Iris pigment epithelial cell (primary cell): ENCODE measurements at places on chromosomes 1 and 21.
A peak's percentile ranks its signal among the peaks of the same experiment; 100 is the strongest.

- DNase-seq: no peak
Observed at GRCh38 chr1:91622616-91623015, 122.0 kb downstream of the CDC7 start.

- no peak for DNase-seq
Observed at GRCh38 chr1:243927381-243927780, 77.3 kb upstream of the AKT3 start.

DNA sequence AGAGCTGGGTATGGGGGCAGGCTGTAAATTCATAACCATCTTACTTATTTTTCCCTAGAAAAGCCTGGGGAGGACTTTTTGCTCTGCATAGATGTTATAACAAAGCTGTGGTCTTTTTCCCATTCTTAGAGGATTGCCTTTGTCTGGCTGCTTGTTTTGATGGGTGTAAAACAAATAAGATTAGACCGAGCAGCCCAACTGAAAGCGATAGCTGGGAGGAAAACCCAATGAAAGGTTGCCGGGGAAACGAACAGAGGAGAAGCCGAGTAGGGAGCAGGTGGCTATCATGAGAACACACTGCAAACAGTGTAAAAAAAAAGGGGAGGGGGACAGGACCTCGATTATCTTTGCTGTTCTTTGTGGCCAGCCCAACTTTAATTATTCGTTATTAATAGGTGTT is 1.9 kb downstream of the ELAVL4 start:
- DNase-seq: no peak

DNA sequence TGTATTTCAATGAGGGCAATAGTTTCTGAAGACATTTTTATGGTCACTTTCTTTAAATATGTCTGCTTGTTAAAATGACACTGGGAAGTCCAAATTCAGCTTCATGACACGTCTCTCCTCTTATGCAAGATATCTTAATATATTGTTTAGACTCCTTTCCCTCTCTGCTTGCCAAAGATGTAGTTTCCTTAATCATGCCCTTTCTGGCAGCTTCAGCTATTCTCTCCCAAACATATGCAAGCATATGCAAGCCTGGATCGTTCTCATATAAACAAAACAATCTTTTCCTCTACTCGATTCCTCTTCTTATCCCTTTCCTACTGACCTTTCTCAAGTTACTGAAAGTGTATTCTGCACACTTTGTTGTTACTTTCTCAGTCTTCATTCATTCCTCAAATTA is 372.2 kb downstream of the PTBP2 start:
- peak; percentile 78 for DNase-seq

DNA sequence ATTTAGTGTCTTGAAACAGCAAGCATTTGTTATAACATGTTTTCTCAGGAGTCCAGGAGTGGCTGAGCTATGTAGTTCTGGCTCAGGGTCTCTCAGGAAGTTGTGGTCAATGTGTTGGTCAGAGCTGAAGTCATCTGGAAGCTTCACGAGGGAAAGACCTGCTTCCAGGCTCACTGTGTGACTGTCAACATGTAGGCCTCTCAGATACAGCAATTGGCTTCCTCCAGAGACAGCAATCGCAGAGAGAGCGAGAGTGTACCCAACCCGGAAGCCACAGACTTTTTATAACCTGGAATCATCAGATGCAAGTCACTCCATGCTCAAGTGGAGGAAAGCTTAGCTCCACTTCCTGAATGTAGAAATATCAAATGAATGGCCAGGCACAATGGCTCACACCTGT is 40.9 kb downstream of the TNFRSF9 start:
- DNase-seq: peak; percentile 34

DNA sequence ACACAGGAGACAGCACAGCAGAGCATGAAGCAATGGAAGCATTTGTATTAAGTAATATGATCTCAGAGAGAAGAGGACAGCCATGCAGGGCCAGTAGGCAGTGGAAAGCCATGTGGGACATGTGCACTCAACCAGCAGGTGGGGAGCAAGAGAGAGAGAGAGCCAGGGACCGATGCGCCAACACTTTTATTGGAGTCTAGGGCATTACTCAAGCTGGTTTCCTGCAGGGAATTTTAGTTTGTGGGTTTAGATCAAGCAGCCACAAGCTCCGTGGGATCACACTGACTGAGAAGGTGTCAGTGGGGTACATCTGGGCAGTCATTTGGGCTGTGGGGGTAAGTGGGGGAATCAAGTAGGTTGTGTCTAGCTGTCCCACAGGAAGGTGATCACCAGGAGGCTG is 137.1 kb downstream of the PCBP3 start:
- no peak for DNase-seq

DNA sequence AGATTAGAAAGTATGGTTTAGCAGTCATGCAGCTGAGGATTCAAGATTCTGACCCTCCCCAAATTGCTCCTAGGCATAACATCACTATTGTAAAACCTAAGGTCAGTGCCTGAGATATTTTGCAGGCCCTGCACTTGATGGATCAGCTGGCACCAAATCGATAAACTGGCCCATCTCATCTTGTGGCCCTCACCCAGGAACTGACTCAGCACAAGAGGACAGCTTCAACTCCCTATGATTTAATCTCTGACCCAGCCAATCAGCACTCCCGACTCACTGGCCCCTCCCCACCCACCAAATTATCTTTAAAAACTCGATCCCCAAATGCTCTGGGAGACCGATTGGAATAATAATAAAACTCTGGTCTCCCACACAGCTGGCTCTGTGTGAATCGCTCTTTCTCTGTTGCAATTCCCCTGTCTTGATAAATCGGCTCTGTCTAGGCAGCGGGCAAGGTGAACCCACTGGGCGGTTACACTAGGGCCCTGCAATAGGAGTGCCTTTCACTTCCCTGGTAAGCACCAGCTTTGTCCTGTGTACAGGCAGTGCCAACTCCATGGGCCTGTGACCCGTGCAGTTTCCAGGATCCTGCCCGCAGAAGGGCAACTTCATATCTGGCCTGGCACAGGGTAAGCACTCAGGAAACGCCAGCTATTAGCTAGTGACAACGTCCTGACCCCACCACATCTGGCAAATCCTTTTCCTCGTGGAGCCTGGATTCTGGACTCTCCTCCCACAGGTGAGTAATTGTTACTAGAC is 28.7 kb upstream of the SLC2A5 start:
- no peak for DNase-seq

- no peak for DNase-seq
Observed at GRCh38 chr1:94596260-94596659, 54.7 kb upstream of the F3 start.

- DNase-seq: no peak
Observed at GRCh38 chr1:154407198-154408091, 2.3 kb downstream of the IL6R start.

DNA sequence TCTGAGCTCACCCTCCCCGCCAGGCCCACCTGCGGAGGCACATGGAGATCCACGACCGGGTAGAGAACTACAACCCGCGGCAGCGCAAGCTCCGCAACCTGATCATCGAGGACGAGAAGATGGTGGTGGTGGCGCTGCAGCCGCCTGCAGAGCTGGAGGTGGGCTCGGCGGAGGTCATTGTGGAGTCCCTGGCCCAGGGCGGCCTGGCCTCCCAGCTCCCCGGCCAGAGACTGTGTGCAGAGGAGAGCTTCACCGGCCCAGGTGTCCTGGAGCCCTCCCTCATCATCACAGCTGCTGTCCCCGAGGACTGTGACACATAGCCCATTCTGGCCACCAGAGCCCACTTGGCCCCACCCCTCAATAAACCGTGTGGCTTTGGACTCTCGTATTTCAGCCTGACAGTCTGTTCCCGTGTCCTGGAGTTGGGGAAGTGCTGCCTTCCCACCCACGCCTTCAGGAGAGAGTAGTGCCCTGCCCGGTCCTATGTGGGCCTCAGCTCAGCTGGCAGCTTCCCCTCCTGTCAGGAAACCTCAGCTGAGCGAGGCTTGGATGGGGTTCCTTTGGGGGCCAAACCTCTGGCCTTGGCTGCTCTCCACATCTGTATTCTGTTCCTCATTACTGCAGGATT is 9.2 kb downstream of the ZBTB48 start:
- no peak for DNase-seq

- DNase-seq: no peak
Observed at GRCh38 chr1:76101548-76101947, 27.0 kb downstream of the ST6GALNAC3 start.

GRCh38 chr1:229347528-229347927 is 4.7 kb upstream of the CCSAP start:
- no peak for DNase-seq

- DNase-seq: no peak
Observed at GRCh38 chr1:47523835-47524215, 86.0 kb downstream of the FOXD2 start.

GRCh38 chr1:207884266-207885029 is 26.5 kb downstream of the CD34 start:
- no peak for DNase-seq

GRCh38 chr1:41868241-41868998 is 50.3 kb downstream of the HIVEP3 start:
- no peak for DNase-seq

- no peak for DNase-seq
Observed at GRCh38 chr1:232292239-232292638, 337.7 kb downstream of the SIPA1L2 start.

DNA sequence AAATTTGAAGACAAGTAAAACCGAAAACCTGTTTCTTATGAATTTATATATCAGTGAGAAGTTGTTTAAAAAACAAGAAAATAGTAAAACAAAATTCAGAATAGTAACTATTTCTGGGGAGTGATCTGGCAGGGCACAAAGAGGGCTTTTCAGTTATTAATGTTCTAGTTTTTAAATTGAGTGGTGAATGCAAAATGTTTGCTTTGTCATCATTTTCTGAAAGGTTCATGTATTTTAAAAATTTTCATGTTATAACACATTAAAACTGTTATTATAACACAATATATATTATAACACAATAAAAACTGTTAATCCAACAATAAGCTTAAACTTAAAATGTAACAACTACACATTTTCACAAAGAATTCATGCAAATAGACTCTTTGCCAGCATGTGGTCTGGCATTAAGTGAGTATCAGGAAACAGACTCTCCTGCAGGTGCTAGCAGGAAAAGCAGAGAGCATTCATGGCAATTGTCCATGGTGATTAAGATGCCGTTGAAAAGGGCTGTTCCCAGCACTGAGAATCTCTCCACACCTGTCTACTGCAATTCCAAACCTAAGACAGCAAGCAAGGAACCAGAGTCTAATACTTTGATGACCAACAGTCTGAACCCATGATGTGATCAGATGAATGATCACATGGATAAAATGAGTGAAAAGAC is 204.9 kb downstream of the TBX15 start:
- no peak for DNase-seq

DNA sequence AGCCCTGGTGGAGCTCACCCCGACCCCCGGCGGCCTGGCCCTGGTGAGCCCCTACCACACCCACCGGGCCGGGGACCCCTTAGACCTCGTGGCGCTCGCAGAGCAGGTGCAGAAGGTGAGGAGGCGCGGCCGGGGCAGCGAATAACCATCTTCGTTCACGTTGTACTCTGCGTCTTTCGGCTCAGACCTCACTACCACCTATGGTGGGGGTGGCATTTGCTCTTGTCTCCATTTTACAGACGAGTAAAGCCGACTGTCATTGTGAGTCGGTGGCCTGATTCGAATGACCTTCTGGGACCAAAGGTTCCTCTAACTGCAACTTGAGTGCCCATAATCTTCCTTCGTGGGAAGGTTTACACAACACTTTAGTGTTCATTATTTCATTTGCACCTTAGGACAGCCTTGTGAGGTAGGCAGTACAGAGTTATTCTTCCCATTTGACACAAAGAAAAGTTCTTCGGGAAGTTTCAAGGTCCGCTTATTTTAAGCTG is 506 bp downstream of the C1orf50 start:
- DNase-seq: no peak

GRCh38 chr1:149844101-149844500 is 55.3 kb upstream of the BOLA1 start:
- peak; percentile 78 for DNase-seq

GRCh38 chr21:35291973-35292627 is 243.0 kb upstream of the RUNX1 start:
- DNase-seq: peak; percentile 76

- DNase-seq: peak; percentile 85
Observed at GRCh38 chr1:63813829-63814277, 40.0 kb downstream of the ROR1 start.

DNA sequence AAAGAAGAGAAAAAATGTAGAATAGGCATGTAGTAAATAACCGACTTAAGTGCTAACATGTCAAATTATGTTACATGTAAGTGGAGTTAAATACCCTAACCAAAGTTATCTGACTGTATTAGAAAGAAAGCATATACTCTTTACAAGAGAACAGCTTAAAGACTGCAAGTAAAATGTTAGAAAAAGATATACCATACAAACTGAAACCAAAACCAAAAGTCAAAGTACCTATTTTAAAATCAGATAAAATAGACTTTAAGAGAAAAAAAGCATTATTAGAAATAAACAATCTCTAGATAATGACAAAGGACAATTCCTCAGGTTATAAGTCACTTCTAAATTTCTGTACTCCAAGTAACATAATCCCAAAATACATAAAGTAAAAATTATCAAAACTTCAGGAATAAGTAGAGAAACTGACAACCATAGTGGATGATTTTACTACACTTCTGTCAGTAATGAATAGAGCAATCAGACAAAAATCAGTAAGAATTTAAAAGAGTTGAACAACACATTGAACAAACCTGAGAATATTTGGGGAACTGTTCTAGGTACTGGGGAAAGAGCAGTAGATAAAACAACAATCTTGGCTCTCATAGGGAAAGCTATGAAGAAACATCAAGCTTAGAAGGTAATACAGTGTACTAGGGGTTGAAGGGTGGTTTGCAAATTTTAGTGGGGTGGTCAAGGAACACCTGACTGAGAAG is 127.3 kb downstream of the TBX19 start:
- DNase-seq: no peak

DNA sequence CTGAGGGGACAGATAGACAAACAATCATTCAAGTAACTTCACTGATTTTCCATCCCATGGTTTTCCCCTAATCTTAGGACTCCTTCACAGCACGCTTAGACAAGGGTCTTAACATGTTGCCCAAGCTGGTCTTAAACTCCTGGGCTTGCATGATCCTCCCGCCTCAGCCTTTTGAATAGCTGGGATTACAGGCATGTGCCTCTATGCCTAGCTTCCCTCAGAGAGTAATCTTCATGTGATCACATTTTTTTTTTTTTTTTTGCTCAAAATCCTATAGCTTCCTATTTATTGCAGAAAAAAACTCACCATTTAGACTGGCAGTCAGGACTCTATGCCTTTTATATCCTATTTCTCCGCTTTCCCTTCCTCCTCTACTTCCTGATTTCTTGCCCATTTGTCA is 90.4 kb upstream of the DPH5 start:
- no peak for DNase-seq

DNA sequence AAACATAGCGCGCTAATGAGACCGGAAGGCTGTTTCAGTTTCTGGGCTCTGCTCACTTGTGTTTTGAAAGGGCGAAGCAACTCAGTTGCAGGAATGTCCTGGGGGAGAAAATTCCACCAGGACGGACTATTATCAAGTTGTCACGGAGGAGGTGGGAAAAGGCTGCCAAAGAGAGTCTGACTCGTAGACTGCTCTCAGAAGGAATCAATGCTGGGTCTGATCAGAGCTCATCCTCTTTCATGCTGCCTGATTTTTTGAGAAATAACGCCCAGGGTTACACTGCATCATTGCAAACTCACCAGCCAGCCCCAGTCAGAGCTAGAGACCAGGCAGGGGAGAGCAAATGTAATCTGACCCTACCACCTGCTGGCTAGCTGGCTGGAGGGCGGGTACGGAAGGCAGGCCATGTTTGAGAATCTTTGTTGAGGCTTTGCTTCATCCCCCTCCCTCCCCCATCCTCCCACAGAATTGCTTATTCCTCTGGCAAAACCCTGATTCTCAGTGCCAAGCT is 36.4 kb upstream of the BCL9 start:
- DNase-seq: peak; percentile 57

- DNase-seq: no peak
Observed at GRCh38 chr1:179923029-179923428, 31.6 kb upstream of the CEP350 start.

- DNase-seq: no peak
Observed at GRCh38 chr1:106465666-106466065, 590.8 kb upstream of the PRMT6 start.
